Fibroblast of the aortic adventitia (primary cell): ENCODE measurements at places on chromosomes 3 and 15. TPM values are rescaled to one million over a fixed set of nuclear protein-coding genes. Genes with fewer than 3 reads are reported as not detected.
A peak's percentile ranks its signal among the peaks of the same experiment; 100 is the strongest.

Gene CYP11A1
- total RNA-seq: 0.33 and 0.90 TPM in 2 replicates

DNA sequence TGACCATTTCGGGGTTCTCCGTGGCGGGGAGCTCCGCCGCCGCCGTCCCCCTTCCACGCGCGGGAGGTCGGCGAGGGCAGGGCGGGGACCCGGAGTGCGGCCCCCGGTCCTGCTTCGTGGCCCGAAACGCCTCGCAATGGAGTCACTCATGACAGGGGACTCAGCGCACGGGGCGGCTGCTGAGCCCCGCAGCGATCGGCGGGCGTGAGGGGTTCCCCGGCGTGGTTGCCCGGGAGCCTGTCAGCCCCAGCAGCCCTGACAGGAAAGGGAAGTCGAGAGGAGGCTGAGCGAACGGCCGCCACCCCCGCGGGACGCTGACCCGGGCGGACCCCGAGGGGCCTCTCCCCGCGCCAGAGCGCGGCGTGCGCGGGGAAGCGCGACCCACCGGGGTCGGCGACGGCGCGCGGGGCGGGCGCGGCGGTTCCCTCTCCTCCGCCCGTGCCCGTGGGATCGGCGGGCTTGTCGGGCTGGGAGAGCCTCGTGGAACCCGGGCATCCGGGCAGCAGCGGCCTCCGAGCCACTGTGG is 564 bp upstream of the PIGZ start:
- no peak for DNase-seq

- DNase-seq: peak; percentile 4
Measured at GRCh38 chr3:181790561-181790960, 78.8 kb downstream of the SOX2 start.

Gene CCR8
- total RNA-seq: not detected in 2 replicates

DNA sequence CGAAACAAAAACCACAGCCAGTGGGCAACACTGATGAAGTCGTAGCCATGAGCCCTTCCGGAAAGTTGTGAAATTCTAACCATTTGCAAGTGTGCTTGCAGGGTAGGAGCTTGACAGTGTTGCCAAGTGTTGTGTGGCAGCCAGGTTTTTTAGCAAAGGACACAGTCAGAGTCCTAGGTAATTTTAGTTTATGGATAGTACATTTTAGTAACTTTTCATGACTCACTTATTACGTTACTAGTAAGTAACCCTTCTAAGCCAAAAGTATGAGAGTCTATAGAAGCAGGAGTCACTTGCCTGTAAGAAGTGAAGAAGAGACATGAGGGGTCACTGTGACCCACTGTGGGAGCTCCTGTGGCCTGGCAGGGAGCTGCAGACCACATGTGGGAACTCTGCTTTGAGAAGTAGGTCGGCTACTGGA is 54.8 kb upstream of the ADPGK start:
- peak; percentile 30 for DNase-seq
